Osteocyte (in vitro differentiated cells): ENCODE measurements at places on chromosomes 1 and 21. TPM values are rescaled to one million over a fixed set of nuclear protein-coding genes. Genes with fewer than 3 reads are reported as not detected.

- DNase-seq, result no peak
These were observed 15.8 kb downstream of the PLPP3 start for GRCh38 chr1:56563568-56563967.

DNA sequence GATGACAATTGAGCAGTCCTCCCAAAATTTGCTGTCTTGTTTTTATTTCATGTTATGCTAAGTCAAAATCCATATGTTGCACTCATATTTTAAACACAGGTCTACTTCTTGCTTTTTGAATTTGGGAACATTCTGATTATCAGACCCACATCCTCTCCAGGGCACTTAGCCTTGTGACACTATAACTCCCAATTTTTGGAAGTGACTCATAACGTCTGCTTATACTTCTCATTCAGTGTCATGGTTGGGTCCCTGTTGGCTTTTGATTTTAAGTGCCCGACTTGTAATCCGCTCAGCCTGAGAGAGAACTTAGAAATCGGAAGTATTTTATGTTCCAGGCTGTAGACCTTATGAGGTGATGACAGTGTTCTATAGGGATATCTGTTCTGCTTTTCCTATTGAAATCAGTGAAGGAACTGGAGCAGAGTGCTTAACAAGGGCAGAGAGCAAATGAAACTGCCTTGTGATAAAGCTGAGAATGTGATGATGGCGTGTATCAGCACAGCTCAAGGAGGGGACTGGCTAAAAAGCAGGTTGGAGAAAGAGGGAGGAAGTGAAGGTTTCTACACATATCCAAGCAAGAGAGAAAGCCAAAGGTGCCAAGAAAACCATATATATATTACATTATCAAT is 136.0 kb downstream of the HLX start:
- no peak for DNase-seq

GRCh38 chr1:11693024-11693590 is 1.6 kb downstream of the DRAXIN start:
- no peak for DNase-seq

DNA sequence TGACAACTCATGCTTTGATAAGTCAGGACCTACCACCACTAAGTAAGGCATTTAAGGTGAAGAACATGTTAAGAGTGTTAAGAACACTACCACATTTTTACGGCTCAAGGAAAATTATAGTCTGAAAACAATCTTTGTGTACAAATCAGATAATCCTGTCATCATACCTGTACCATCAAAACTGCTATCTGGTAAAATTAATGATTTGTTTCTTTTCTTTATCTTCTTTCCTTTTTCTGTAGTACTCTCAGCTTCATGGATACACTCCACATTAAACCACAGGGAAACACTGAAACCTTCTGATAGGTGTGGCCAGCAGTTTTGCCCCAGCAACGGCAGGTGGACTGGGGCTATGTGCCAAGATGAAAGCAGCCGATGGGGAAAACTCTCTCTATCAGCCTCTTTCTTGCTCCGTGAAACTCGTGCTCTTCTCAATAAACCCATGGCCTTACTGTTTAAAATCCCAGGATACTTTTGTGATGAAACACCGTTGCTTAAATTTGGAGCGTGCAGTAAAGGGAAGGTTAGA is 75.1 kb downstream of the LYST start:
- no peak for DNase-seq

- DNase-seq, result no peak
These were observed 3.2 kb upstream of the TNFRSF8 start for GRCh38 chr1:12059722-12060464.

DNA sequence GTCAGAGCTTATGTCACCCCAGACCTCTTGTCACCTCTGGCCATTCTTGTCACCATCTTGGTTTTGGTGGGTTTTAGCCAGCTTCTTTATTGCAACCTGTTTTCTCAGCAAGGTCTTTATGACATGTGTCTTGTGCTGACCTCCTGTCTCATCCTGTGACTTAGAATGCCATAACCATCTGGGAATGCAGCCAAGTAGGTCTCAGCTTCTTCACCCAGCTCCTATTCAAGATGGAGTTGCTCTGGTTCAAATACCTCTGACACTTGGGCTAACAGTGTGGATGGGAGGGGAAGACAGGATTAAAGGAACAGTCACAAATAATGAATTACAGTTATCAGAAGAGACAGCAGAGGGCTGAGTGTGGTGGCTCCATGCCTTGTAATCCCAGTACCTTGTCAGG is 30.5 kb upstream of the PIK3CD start:
- DNase-seq, result no peak

DNA sequence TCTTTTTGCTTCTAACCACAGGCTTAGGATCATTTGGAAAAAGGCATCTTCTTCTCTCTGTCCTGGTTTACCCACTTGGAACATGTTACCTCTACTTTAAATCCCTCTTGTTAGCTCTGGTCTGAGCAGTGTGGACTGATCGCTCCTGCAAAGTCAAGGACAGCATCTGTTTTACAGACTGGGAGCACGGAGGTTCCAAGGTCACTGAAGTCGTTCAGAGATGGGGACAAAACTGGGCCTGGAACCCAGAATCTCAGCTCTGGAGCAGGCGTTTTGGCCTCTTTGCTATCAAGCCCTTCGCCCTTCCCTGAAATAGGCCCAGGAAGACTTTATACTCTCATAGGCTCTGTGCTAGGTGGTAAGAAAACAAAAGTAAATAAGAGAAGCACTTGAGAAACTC is 11.3 kb upstream of the MUTYH start:
- DNase-seq, result no peak

GRCh38 chr21:14482165-14482564 is 64.0 kb downstream of the SAMSN1 start:
- no peak for DNase-seq

- DNase-seq, result no peak
These were observed 106.1 kb downstream of the PDE9A start for GRCh38 chr21:42759594-42759927.

DNA sequence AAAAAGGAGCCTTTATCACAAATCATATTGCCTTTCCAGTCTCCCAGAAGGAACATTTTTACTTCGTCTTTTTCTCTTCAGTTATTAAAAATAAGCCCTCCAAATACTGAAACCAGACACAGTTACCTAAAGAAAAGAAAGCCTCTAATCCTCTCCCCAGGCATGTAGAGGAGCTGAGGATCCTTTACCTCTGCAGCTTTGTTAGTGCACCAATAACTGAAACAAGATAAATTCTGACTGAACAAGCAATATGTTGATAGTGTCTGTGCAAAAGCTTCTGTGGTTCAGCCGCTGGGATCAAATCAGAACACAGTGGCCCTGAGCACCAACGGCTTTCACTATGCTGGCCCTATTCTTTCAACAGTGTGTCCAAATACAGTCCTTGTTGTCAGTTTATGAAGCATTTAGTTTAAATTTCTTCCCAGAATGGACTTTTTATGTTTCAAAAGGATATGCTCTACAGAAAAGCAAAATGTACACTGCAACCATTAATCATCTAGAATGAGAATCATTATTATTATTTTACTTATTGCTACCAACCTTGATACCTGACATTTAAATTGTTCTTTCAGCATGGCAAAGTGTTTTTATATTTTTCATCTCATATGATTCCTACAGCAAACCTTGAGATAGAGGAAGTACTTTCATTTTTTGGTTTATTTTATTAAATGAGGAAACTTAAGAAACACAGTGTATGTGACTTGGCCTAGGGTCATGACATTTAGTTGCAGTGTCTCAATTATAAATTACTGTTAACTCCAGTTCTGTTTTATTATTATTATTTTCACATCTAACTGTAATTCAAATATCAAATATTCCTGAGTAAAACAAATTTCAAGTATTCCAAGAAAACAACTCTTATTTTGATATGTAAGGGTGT is 217.9 kb downstream of the NEGR1 start:
- DNase-seq, result no peak

GRCh38 chr1:65844821-65845534 is 52.3 kb downstream of the PDE4B start:
- DNase-seq, result no peak

DNA sequence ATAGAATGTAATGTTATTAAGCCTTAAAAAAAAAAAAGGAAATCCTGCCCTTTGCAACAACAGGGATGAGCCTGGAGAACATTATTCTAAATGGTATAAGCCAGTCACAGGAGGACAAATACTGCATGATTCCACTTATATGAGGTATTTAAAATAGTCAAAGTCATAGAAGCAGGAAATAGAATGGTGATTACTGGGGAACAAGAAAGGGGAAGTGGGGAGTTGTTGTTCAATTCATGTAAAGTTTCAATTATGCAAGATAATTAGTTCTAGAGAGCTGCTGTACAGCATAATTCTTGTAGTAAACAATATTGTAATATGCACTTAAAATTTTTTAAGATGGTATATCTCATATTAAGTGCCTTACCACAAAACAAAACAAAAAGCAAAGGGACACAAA is 13.2 kb downstream of the FCER1A start:
- DNase-seq, result no peak

- DNase-seq, result no peak
These were observed 152.2 kb upstream of the NR5A2 start for GRCh38 chr1:199875337-199875736.

DNA sequence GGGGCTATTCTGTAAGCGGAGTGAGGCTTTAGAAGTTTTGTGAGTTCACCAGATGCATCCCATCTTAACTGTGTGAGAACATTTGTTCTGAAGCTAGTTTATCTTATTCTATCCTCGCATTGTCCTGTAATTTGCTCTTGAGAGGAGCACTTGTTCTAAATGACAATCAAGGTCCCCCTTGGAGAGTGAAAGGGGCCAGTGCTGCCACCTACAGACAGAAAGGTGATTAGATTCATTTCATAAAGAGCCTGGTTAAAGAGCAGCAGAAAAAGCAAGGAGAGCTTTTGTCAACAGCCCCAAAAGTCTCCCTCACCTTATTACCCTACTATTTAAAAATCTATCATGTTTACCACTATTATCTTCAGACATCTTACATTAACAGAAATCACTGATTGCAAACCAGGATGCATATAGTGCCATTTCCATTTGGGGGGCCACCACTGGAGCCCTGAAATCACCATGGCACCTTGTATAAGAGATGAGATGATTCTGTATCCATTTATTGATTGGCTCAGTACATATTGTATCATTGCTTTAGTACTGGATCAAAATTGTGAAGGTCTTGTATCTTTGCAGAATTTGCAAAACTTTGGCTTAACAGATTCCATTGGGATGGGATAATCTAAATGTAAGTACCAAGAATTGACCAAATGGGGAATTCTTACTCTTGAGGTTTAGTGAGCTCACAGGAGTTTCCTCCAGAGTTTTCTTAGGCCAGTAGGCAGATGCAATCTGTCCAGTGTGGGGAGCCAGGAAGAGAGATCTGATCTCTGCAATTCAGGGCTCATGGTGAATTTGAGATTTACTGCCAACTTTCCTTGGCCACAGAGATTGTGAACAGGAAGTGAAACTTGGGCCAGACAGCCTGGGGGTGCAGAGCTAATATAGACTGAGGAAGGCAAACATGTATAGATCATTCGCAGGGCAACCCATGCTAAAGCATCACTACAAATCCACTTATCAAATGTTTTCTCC is 64.3 kb upstream of the TRABD2B start:
- DNase-seq, result no peak

DNA sequence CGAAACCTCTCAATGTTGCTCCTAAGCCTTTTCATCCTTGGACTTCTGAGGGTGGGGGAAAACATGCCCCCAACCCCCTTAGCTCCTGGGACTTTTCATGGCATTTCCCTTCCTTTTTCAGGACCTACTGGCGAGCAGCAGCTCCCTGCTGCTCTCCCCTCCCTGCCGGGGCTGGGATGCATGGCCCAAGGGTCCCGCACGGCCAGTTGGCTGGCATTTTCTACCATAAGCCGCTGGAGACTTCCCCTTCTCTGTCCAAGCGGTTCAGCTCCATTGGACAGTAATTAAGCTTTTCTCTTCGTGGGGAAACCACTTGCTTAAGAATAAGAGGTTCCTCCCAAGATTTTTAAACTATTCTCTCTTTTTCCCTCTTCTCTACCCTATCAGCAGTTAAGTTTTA is 52.8 kb downstream of the FCRL5 start:
- peak; percentile 69 for DNase-seq

- no peak for DNase-seq
These were observed 84.2 kb downstream of the KIRREL1 start for GRCh38 chr1:158077411-158078256.

GRCh38 chr1:179973198-179974110 is 18.8 kb downstream of the CEP350 start:
- no peak for DNase-seq

DNA sequence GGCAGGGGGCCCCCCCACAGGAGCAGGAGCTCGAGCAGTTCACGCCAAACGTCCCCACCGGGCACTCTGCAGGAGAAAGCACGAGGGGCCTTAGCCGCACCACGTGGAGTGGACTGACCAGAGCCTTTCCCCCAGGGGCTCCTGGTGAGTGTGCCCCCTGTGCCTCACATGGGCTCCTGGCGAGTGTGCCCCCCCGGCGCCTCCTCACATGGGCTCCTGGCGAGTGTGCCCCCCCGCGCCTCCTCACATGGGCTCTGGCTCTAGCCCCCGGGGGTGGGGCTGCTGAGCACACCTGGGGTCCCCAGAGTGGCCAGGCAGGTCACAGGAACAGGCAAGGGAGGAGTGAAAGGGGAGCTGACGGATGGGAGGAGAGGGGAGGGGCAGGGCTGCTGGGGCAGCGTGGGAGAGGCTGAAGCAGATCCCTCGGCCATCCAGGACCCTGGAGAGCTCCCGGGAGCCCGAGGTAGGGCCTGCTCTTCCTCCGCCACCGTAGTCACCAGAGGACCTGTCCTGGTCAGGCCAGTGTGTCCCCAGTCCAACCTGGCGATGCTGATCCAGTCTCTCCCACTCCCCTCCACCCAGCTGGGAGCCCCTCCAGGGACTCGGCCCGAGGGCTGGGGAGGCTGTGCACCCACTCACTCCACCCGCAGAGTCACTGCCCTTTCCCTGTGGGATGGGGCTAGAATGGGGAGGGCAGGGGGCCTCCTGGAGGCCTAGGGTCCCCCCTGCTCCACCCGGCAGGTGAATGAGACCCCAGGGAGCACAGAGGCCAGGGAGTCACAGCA is 47.6 kb downstream of the ARHGEF16 start:
- DNase-seq, result peak; percentile 92

DNA sequence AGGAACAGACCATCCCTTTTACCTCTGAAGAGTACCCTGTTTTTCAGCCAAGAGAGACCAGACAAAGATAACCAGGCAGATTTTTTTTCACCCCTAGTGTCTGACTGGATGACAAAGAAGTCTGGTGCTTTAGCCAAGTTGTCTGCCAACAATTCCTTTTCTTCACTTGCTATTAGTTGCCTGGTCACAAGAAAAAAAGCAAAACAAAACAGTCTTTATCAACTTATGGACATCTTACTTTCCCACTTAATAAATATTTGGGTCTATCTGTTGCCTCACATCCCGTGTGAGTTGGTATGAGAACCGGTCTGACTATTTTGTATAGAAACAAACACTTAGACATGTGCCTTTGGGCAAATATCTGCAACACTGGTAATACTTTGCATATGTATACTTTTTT is 662.9 kb downstream of the PLPP3 start:
- DNase-seq, result no peak

Gene SFPQ
- 231 and 241 TPM in 2 replicates for total RNA-seq

Gene FMO5
- total RNA-seq, result 1.8 and 2.2 TPM in 2 replicates

Gene CASQ2
- not detected in 2 replicates for total RNA-seq

Gene TSTD1
- total RNA-seq, result 0.73 TPM in 1 of 2 replicates, not detected in the other

Gene OR2T29
- total RNA-seq, result not detected in 2 replicates

Gene SLC1A7
- not detected in 2 replicates for total RNA-seq

Gene MSH4
- 0.62 and 0.68 TPM in 2 replicates for total RNA-seq

Gene USP24
- 32.1 and 37.5 TPM in 2 replicates for total RNA-seq

Gene F13B
- not detected in 2 replicates for total RNA-seq

Gene OR2T2
- not detected in 2 replicates for total RNA-seq

Gene KCNT2
- total RNA-seq, result 26.2 TPM in 2 replicates

Gene LENEP
- not detected in 2 replicates for total RNA-seq

Gene KIF17
- 0.11 TPM in 1 of 2 replicates, not detected in the other for total RNA-seq

Gene LY9
- not detected in 2 replicates for total RNA-seq

Gene DNAJC6
- 50.8 and 53.8 TPM in 2 replicates for total RNA-seq

Gene AVPR1B
- total RNA-seq, result not detected in 2 replicates

Gene APCS
- not detected in 2 replicates for total RNA-seq
